ENCODE measurements at places on chromosomes 6 and 20. TPM values are rescaled to one million over a fixed set of nuclear protein-coding genes. Genes with fewer than 3 reads are reported as not detected.
A peak's percentile ranks its signal among the peaks of the same experiment; 100 is the strongest.

- DNase-seq = no peak
Observed at GRCh38 chr20:40416274-40416673, 272.8 kb downstream of the MAFB start.

The TOMM34 gene
- total RNA-seq = 16.2 TPM

- DNase-seq = no peak
Observed at GRCh38 chr20:50038574-50038991, 55.8 kb downstream of the SNAI1 start.

DNA sequence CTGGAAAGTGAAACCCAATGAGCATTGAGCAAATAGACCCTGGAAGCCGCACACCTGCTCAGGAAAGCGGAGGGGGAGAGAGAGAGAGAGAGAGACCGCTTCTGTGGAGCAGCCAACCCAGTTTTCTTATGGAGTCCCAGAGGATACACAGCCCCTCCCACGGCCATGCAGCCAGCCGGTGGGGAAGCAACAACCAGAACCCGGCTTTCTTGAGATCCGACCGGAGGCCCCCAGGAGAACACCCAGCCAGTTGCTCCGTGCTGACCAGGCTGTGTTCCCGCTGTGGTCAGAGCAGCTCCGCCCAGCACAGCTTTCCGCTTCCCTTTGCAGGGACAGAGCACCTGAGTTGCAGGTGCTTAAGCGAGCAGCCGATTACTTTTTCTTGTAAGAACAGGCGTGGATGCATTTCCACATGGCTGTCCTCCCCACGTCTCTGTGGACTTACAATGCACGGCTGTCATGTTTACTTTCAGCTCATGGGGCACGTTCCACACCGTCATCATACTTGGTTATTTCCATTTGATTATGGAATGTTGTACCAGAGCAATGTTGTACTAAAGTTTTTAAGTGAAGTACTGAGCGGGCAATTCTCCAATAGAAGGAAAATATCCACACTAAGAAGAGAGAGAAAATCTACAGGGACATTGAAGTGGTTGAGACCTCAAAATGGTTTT, 381.9 kb downstream of the THBS2 start:
- DNase-seq = no peak

DNA sequence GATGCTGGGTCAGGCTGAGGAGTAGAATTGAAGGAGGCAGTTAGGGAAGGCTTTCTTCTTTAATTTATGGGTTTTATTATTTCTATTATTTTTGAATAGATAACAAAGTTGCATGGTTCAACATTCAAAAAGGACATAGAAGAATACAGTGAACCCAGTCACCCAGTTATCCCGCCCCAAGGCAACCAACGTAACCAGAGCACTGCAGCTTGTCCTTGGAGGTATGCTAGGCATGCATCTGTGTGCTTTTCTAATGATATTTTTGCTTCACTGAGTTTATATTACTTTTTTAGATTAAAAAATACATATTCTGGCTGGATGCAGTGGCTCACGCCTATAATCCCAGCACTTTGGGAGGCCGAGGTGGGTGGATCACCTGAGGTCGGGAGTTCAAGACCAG, 47.4 kb upstream of the DSN1 start:
- no peak for DNase-seq

DNA sequence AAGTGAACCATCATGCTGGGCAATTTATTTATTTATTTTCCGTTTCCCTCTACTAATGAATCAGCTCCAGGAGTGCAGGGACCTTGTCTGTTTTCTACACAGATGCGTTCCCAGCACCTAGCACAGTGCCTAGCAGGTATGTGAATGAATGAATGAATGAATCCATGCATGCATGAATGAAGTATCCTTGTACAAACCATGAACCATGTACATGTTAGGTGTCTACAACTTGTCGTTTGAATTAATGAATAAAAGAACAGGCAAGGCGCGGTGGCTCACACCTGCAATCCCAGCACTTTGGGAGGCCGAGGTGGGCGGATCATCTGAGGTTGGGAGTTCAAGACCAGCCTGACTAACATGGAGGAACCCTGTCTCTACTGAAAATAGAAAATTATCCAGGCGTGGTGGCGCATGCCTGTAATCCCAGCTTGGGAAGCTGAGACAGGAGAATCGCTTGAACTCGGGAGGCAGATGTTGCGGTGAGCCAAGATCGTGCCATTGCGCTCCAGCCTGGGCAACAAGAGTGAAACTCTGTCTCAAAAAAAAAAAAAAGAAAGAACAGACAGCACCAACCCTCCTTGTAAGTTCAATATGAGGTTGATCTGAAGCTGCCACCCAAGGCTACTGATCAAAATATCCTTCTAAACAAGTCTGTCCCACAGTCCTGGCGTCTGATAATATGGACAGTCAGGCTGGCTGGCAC, 27.3 kb upstream of the SLC9A8 start:
- DNase-seq = no peak

DNA sequence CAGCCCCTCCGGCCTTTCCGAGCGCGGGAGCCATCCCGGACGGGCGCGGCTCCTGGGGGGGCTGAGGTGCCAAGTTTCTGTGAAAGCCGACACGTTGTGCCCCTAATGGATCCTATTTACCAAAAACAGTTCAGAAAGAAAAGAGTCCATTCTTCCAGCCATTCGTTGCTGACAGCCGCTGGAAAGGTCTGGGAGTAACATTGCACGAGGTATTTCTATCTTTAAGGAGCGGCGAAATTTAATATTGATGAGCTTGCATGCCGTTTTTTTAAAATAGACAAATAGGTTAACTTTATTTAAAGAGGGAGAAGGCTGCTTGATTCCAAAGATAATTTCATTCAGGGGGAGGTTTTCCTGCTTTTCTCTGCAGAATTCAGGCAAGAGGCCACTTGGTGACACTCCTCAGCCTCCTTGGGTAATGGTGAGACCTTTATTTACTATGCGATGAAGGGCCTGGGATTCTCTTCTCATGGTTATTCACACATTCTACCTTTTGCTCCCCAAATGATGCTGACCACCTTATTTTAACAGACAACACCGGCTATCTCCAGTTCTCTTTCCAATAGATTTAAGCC, 988 bp downstream of the TIAM2 start:
- no peak for DNase-seq

The ACTL10 gene
- 1.5 TPM for total RNA-seq

DNA sequence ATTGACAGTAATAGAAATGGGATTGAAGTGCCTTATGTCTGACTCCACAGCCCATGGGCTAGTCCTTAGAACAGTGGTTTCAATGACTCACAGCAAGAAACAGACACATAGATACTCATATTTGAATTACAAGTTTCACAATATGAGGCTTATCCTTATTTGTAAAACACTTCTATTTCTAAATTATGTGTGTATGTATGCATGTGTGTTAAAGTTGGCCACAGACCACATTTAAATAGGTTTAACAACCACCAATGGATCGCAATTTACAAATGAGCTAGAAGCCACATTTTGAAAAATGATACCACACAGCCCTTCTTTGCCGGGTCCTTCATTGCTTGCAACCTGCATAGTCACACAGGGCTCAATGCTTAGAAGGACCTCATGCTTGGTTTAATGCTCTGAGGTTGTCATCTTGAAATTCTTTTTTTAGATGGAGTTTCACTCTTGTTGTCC, 157.8 kb upstream of the PREP start:
- no peak for DNase-seq

DNA sequence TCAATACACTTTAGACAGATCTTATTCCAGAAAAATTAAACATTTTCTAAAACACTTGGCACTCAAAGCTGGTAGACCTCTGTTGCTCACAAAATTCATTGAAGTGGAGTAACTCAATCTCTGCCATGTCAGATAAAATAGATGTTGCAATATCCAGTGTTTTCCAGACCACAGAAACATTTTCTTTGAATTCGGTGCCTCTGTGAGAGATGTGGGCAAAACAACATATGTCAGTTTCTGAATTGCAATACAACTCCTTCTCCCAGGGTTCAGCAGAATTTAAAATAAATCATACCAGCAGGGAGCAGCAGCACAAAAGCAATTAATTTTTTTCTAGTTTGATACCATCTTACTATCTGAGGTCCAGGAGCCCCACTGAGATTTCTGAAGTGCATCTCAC, 11.3 kb upstream of the PKHD1 start:
- DNase-seq = no peak

DNA sequence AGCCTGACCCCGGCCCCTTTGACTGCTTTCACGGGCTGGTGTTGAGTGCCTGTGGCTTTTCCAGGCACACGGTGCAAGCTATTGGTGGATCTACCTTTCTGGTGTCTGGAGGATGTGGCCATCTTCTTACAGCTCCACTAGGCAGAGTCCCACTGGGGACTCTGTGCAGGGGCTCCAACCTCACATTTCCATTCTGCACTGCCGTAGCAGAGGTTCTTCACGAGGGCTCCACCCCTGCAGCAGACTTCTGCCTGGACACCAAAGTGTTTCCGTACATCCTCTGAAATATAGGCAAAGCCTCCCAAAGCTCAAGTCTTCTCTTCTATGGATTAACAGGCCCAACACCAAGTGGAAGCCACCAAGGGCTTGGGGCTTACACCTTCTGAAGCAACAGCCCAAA, 691.5 kb upstream of the POU3F2 start:
- DNase-seq = no peak

The RAB22A gene
- total RNA-seq = 15.2 TPM

GRCh38 chr6:1067346-1067745, 244.6 kb upstream of the FOXQ1 start:
- DNase-seq = no peak

- no peak for DNase-seq
Observed at GRCh38 chr6:20678831-20679352, 144.6 kb downstream of the CDKAL1 start.

The NKAIN2 gene
- not detected for total RNA-seq

DNA sequence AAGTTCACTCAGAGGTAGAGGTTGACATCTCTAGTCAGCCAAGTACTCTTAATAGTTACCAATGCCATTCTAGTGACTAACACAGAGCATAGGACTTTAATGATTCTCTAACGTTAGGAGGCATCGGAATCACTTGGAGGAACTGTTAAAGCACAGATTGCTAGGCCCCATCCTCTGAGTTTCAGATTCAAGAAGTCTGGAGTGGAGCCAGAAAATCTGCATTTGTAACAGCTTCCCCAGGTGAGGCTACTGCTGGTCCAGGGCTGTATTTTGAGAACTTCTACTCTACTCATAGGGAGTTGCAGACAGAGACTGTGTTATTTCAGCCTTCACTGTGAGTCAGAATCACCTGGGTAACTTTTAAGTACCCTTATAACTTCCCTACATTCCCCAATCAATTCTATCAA, 5.7 kb downstream of the LMBRD1 start:
- DNase-seq = no peak

- DNase-seq = no peak
Observed at GRCh38 chr6:142500250-142500786, 198.5 kb downstream of the ADGRG6 start.

- no peak for DNase-seq
Observed at GRCh38 chr6:89302936-89303335, 12.2 kb downstream of the GABRR2 start.

GRCh38 chr6:2215342-2215741, 30.1 kb downstream of the GMDS start:
- DNase-seq = no peak

DNA sequence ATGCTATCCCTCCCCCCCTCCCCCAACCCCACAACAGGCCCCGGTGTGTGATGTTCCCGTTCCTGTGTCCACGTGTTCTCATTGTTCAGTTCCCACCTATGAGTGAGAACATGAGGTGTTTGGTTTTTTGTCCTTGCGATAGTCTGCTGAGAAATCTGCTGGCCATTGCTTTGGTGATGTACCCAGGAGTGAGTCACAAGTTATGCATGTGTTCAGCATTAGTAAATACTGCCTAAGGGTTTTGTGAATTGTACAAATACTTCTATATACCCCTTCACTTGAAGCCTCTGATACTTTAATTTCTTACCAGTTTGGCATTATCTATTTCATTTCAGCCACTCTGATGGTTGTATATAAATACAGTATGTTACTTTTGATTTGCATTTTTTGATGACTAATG, 711.3 kb upstream of the GJE1 start:
- no peak for DNase-seq

DNA sequence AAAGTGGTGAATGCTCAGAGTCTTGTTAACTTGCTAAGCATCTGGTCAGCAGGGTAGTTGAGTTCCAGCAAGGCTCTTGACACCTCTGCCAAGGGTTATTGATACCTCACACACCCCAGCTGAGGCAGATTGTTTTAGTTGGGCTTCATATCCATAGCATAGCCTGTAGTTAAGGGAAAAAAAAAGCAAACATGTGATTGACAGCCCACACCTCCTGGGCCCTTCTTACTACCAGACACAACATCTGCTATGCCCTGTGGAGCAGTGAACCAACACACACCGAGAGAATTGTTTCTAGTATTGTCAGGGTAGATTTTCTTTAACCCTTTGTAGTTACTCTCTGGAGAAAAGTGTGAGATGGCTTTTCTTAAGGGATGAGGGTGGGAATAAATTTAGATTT, 697.0 kb upstream of the POU3F2 start:
- DNase-seq = no peak

DNA sequence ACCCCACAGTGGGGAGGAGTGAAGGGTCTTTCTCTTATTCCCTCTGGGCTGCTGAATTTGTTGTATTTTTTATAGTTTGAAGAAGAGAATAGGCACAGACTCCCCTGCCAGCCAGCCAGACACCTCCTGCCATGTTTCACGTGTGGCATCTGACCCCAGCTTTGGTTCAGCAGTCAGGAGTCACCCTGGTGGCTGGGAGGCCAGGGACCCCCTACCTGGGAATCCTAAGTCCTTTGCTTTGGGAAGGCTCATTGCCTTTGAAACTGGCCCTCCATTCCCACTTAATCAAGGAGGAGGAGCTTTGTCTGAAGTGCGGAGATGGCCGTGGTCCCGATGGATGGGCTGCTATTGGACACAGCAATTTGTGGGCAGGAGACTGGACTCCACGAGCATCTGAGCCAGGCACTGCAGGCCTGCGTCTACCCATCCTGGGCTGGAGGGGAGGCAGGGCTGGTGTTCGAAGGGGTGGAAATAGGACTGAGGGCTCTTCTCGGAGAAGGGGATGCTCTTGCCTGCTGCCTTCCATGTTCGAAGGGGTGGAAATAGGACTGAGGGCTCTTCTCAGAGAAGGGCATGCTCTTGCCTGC, 196.1 kb downstream of the DLL1 start:
- DNase-seq = peak; percentile 69

GRCh38 chr6:122143813-122144601, 255.4 kb upstream of the HSF2 start:
- DNase-seq = no peak

DNA sequence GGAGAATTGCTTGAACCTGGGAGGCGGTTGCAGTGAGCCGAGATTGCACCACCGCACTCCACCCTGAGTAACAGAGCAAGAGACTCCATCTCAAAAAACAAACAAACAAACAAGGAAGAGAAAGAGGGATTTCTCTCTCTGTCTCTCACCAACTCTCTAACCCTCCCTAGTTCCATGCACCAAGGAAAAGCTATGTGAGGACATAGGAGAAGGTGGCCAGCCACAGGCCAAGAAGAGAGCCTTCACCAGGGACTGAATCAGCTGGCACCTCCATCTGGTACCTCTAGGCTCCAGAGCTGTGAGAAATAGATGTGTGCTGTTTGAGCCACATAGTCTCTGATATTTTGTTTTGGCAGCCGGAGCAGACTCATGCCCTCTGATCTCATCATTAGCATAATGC, 9.0 kb upstream of the FAM110A start:
- peak; percentile 61 for DNase-seq

- DNase-seq = no peak
Observed at GRCh38 chr20:58571693-58572427, 56.7 kb upstream of the APCDD1L start.

Data from vagina (tissue), 2 donors.